ENCODE measurements at places on chromosomes 2 and 18.

- DNase-seq = no peak
Measured at GRCh38 chr2:138359532-138359931, 142.0 kb upstream of the SPOPL start.

DNA sequence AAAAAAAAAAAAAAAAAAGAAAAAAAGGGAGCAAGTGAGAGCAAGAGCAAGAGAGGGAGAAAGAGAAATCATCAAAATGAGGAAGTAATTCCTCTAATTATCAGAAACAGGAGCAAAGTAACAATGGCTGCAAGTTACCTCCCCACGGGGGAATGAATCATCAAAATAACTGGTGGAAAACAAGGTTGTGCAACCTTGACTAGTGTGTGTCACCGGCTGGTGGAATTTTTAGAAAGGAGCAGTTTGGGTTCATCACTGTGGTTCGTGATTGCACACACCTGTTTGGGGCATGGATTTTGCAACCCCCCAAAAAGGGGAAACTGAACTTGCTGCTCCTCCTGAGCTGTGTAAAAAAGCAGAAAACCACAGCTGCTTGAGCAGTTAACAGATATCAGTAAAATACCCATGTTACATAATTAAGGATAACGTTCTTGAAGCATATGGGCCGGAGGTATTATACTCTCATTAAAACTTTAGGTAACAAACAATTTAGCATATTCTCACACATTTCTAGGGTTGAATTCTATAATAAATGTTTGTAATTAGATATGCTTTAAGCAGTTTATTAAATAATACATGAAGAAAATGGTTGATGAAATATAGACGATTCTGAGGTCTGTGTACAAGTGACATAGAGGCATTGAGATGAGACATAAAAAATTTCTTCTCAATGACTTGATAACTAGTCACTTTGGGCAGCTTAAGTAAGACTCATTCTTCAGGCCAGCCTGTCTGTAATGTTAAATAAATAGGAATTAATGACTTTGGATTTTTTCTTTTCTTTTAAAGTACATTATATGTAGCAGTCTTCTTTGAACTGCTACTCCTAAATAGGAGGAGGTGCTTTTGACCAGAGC, 184.2 kb upstream of the ZEB2 start:
- DNase-seq = no peak

- DNase-seq = no peak
Measured at GRCh38 chr2:71901466-71901865, 246.2 kb downstream of the CYP26B1 start.

GRCh38 chr2:41123341-41123740, 671.5 kb upstream of the SLC8A1 start:
- DNase-seq = no peak

GRCh38 chr18:45662468-45662867, 47.2 kb downstream of the SLC14A2 start:
- DNase-seq = no peak

GRCh38 chr2:55899881-55900280, 23.7 kb downstream of the EFEMP1 start:
- DNase-seq = no peak

- no peak for DNase-seq
Measured at GRCh38 chr2:41963661-41964525, 83.9 kb upstream of the PKDCC start.

DNA sequence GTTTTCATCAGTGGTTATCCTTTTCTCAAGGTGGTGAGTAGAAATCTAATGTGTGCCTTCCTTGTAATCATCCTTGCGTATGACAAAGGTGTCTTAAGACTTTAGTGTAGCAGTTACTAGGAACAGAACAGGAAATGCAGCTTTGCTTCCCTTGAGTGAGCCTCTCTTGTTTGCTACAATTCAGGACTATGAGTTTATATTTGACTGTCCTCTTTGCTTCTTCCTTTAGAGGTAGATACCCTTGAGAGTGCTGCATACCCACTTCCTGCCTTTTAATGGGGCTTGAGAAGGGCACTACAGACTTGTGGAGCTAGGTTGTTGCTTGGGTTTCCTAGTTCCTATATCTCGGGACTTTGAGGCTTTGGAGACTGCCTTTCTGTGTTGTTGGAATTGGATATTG, 3.8 kb downstream of the KCNJ13 start:
- DNase-seq = no peak

GRCh38 chr18:3827236-3827845, 377.4 kb downstream of the TGIF1 start:
- DNase-seq = no peak

DNA sequence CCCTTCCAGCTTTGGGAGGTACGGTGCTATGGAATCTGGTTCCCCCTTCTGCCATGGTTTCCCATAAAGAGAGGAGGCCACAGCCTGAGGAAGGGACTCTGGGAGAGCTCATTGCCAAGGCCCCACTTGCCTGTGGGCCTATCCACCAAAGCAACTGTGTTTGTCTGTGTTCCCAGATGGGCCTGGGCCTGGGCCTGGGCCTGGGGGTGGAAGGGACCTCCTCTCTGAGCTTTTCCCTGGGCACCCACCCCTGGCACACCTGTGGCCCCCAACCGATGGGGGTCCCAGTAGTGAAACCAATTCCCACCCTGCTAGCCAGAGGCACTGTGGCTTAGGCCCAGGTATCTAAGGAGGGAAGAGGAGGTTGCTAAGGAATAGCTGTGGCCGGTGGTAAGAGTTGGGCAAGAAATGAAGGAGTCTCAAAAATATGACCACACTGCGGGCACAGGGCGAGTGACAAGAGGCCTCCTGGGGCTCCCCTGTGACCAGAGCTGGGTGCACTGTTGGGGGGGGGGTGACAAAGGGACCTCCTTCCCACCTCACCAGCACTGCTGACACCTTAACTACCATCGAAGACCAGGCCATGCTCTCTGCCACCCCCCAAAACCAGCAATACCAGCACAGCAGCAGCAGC, 4.9 kb upstream of the DUSP2 start:
- no peak for DNase-seq

Measured in activated CD8-positive, alpha-beta memory T cell treated with anti-CD3 and anti-CD28 coated beads for 1 hour (primary cell).